ENCODE measurements at places on chromosomes 5 and 9. TPM values are rescaled to one million over a fixed set of nuclear protein-coding genes. Genes with fewer than 3 reads are reported as not detected.

SLCO6A1 gene
- not detected for total RNA-seq

FRMD3 gene
- total RNA-seq, result 0.98 TPM

GDA gene
- total RNA-seq, result not detected

DNA sequence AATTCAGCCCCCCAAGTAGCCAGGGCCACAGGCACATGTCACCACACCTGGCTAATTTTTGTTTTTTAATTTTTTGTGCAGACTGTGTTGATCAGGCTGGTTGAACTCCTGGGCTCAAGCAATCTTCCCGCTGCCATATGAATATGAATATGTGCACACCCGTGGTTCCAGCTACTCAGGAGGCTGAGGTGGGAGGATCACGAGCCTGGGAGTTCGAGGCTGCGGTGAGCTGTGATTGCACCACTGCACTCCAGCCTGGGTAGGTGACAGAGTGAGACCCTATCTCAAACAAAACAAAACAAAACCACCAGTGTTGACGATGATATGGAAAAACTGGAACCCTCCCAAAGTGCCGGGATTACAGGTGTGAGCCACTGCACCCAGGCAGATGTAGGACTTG, 32.0 kb downstream of the EHMT1 start:
- DNase-seq, result no peak

DNA sequence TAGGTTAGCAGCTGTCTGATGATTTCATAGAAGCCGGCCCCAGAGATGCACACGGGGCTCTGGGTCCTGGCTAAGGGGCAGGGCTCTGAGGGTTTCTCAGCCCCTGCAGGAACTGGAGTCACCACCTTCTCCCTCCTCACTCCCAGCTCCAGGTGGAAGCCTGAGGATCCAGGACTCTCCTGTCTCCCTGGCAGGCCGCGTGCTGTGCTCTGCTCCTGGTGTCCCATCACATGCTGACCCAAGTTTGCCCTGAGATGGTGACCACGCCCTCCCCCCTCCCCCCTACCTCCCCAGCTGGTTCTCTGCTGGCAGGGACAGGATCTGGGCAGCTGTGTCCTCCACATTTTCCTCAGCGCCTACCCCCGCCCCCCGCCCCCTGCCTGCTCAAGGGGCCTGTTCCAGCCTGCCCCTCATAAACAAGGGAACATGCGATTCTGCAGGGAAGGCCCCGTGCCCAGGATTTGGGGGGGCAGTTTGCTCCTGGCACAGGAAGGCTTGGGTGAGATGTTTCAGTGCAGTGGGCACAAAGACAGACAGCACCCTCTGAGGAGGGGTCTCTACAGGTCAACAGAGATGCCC, 87.4 kb downstream of the PSD2 start:
- no peak for DNase-seq

BTNL3 gene
- not detected for total RNA-seq

SLIT3 gene
- not detected for total RNA-seq

HSD17B3 gene
- total RNA-seq, result not detected

GRCh38 chr9:134291961-134292871, 34.0 kb upstream of the RXRA start:
- no peak for DNase-seq

Data from A673 (cell line).